Central memory CD8-positive, alpha-beta T cell (primary cell): ENCODE measurements at places on chromosomes 3 and 15.

DNA sequence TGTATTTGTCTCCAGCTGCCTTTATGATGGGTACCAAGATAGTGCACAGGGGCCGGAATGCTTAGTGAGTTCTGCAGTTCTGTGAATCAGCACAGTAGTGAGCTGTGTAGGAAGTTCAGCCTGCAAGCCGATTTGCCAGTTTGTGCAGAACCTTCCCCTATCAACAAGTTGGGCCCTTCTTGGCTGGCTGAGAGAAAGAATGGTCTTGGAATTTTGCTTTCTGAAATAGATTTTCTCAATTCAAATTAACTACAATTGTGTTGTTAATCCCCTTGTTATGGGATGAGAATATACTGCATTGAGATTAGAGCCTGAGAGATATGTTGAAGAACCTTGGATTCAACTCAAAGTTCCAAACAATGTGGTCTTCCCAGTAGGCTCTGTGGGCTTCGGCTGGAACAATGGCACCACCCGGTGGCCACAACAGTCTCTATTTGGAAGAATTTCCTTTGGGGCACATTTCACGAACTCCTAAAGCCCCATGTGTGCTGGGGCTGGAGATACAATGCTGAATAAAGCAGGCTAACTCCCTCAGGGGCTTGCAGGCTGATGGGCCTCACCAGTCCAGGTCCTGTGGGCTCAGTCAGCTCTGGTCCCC is 59.1 kb downstream of the TRIM42 start:
- H3K36me3 ChIP-seq = no peaks in the 10 kb centered on the region
- peaks cover 18% of the 10 kb centered on the region for H3K27me3 ChIP-seq
- DNase-seq = no peak
- H3K27ac ChIP-seq = no peak overlapping the region
- H3K4me1 ChIP-seq = no peaks in the 10 kb centered on the region

DNA sequence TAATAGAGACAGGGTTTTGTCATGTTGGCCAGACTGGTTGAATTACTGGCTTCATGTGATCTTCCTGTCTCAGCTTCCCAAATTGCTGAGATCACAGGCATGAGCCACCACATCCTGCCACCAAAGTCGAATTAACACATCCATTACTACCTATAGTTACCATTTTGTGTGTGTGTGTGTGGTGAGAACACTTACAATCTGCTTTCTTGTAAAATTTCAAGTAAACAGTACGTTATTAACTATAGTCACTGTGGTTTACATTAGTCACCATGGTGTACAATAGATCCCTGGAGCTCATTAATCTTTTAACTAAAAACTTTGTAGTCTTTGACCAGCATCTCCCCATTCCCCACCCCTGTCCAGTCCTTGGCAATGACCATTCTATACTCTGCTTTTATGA is 270.0 kb downstream of the NAALADL2 start:
- DNase-seq = no peak
- no peak overlapping the region for H3K4me3 ChIP-seq
- H3K4me1 ChIP-seq = no peaks in the 10 kb centered on the region
- no peaks in the 10 kb centered on the region for H3K36me3 ChIP-seq
- no peak overlapping the region for H3K27ac ChIP-seq

GRCh38 chr15:92454555-92455105 is 60.9 kb downstream of the ST8SIA2 start:
- H3K4me1 ChIP-seq = no peaks in the 10 kb centered on the region
- H3K4me3 ChIP-seq = no peak overlapping the region
- H3K27ac ChIP-seq = no peak overlapping the region

- no peaks in the 10 kb centered on the region for H3K36me3 ChIP-seq
- no peaks in the 10 kb centered on the region for H3K4me1 ChIP-seq
- DNase-seq = no peak
- H3K4me3 ChIP-seq = no peak overlapping the region
These were observed 15.8 kb upstream of the SST start for GRCh38 chr3:187685948-187686347.

DNA sequence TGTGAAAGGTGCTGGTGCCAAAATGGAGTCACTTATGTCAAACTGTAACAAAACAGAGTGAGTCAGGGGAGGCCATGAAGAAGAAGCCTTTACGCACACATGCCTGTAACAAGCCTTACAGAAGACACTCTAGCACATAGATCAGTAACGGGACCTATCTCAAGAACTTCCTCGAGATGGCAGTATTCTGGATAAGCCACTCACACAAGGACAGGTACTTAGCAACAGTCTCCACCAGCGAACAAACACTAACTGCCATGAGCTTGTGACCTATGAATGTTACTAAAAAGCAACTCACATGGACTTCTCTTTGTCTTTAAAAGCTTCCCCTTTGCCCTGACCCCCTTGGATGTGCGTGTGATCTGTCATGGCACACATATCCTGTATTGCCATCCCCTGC is 235.1 kb downstream of the CD47 start:
- H3K27ac ChIP-seq = no peak overlapping the region
- DNase-seq = no peak
- H3K4me3 ChIP-seq = no peak overlapping the region
- H3K4me1 ChIP-seq = no peaks in the 10 kb centered on the region
- peaks cover 15% of the 10 kb centered on the region for H3K27me3 ChIP-seq

DNA sequence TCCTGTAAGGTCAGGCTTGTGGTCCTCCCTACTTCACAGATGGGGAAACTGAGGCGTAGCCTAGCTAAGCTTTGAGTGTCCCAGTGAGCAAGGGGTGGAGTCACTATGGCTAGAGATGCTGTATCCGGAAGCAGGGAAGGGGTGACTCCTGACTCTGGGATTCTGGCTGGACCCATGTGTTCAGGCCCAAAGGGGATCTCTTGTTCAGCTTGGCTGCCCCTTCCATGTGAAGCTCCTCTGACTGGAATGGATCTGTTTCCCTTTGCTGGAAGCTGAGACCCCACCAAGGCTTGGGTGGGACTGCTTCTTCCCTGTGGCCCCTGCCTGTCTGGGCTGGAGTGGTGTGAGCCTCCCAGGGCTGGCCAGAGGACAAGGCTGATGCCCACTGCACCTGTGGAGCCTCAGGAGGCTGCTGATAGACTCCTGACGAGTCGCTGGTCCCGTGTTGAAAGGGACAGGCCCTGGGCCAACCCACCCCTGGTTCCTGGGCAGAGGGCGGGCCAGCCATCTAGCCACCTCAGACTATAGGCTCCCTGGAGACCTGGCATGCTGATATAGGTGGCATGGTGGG is 1.0 kb downstream of the MAPKAPK3 start:
- peak overlapping the region; percentile 92 for H3K4me3 ChIP-seq
- H3K27me3 ChIP-seq = no peaks in the 10 kb centered on the region
- H3K27ac ChIP-seq = peak overlapping the region; percentile 86

DNA sequence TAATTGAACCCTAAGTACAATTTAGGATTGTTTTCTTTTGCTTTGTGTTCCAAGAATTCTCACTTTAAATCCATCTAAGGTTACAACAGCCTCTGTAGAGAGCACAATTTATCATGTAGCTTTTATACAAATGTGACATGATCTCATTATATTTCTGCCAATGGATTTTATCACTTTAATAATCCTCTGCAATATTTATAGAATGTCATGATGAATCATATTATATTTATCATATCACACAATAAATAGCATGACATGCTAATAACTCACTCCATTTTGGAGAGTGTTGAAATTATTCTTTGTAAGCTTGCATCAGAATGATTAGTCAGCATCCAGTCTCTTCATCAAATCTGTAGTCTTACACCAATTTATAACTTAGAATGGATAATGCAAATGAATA is 280.6 kb upstream of the ZNF717 start:
- DNase-seq = no peak
- no peak overlapping the region for H3K4me3 ChIP-seq
- no peaks in the 10 kb centered on the region for H3K4me1 ChIP-seq
- no peaks in the 10 kb centered on the region for H3K27me3 ChIP-seq
- no peak overlapping the region for H3K27ac ChIP-seq

GRCh38 chr3:158330870-158331269 is 221.0 kb downstream of the RSRC1 start:
- H3K4me1 ChIP-seq = peaks cover 5% of the 10 kb centered on the region
- H3K4me3 ChIP-seq = no peak overlapping the region
- H3K27me3 ChIP-seq = no peaks in the 10 kb centered on the region
- DNase-seq = no peak

DNA sequence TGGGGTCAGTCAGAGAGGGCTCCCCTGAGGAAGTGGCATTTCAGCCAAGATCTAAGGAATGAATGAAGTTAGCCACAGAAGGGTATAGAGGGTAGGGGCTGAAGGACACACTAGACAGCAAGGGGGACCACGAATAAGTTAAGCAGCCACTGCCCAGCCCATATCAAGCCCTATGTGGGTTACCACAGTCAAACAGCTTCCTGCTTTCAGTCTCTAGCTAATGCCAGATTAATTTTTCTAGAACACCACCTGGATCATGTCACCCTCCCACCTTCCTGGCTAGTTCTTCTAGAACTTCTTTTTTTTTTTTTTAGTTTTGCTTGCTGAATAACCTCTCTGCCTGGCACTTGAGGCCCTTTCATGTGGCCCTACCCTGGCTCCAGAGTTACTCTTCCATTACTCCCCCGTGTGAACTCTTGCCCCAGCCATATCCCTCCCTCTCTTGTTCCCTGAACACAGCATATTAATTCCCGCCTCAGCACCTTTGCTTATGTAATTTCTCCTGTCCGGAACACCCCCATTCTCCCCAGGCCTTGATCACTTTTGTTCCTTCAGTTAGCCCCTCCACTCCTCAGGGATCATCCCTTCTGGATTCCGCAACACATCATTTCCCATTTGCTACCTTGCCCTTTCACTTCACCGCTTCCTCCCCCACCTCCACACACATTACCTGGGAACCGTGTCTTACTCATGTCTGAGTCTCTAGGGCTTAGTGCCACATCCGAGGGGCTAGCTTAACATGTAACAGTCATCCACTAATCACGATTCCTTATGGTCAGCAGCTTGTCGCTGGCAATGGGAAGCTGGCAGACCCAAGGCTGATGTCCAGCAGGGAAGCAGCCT is 20.6 kb upstream of the BNC1 start:
- H3K4me3 ChIP-seq = no peak overlapping the region
- peaks cover 1% of the 10 kb centered on the region for H3K36me3 ChIP-seq
- no peaks in the 10 kb centered on the region for H3K4me1 ChIP-seq
- H3K27ac ChIP-seq = no peak overlapping the region
- no peak for DNase-seq

GRCh38 chr15:43151688-43152087 is 18.3 kb downstream of the TMEM62 start:
- no peak overlapping the region for H3K27ac ChIP-seq
- peaks cover 15% of the 10 kb centered on the region for H3K4me1 ChIP-seq
- H3K36me3 ChIP-seq = peaks cover 28% of the 10 kb centered on the region
- no peak for DNase-seq
- no peak overlapping the region for H3K4me3 ChIP-seq

DNA sequence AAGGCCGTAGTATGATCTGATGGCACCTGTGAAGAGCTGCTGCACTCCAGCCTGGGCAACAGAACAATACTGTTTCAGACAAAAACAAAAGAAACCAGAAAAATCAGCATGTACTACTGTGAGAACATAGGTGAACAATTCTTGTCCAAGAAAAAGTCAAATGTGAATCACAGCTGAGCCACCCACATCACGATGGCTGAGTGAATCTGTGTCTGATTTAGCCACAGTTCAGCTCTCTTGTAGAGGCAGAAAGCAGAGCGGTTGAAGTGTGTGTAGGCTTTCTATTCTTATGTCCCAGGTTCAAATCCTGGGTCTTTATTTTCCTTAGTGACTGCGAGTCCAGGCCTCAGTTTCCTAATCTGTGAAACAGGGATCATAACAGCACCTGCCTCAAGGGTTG is 4.4 kb upstream of the FURIN start:
- H3K4me3 ChIP-seq = no peak overlapping the region
- H3K36me3 ChIP-seq = no peaks in the 10 kb centered on the region
- no peak overlapping the region for H3K27ac ChIP-seq
- H3K27me3 ChIP-seq = peaks cover 26% of the 10 kb centered on the region
- H3K4me1 ChIP-seq = peaks cover 8% of the 10 kb centered on the region

DNA sequence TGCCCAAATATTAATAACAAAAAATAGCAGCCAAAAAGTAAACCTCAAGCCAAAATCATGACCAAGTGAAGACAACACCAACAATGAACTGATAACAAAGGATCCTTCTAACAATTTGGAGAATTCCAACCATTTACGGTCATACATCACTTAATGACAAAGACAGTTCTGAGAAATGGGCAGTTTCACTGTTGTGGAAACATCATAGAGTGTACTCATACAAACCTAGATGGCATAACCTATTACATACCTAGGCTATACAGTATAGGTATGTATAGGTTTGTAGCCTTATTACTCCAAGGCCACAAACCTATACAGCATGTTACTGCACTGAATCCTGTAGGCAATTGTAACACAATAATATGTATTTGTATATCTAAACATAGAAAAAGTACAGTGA is 12.4 kb downstream of the ANO10 start:
- no peak for DNase-seq
- H3K27me3 ChIP-seq = no peaks in the 10 kb centered on the region
- H3K36me3 ChIP-seq = no peaks in the 10 kb centered on the region
- no peak overlapping the region for H3K4me3 ChIP-seq
- no peaks in the 10 kb centered on the region for H3K4me1 ChIP-seq

- H3K36me3 ChIP-seq = peaks cover 2% of the 10 kb centered on the region
- DNase-seq = no peak
- H3K4me1 ChIP-seq = no peaks in the 10 kb centered on the region
- no peak overlapping the region for H3K27ac ChIP-seq
- H3K27me3 ChIP-seq = peaks cover 33% of the 10 kb centered on the region
These were observed 57.8 kb upstream of the KY start for GRCh38 chr3:134708671-134709070.

DNA sequence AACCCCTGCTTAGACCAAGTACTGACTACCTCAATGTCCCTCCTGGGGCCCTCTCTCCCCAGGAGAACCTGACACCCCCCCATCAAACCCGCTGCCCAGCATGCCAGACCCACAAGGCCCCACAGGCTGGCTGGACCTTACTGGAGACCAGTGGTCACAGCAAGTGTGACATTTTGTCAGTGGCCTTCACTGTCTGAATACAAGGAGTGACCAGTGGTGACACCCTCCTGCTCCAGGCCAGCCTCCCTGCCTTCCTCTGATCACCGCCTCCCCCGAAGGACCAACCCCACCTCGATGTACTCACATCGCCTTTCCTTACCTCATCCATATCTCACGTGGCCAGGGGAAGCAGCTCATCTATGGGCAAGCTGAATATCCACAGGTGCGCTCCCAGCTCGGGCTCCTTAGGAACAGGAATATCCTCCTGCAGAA is 62.1 kb upstream of the HERC1 start:
- DNase-seq = no peak
- H3K4me3 ChIP-seq = peak overlapping the region; percentile 49
- H3K4me1 ChIP-seq = peaks cover 92% of the 10 kb centered on the region

GRCh38 chr3:189300345-189300744 is 128.6 kb downstream of the TPRG1 start:
- peaks cover 2% of the 10 kb centered on the region for H3K36me3 ChIP-seq
- peaks cover 22% of the 10 kb centered on the region for H3K4me1 ChIP-seq
- no peak overlapping the region for H3K27ac ChIP-seq
- DNase-seq = no peak

DNA sequence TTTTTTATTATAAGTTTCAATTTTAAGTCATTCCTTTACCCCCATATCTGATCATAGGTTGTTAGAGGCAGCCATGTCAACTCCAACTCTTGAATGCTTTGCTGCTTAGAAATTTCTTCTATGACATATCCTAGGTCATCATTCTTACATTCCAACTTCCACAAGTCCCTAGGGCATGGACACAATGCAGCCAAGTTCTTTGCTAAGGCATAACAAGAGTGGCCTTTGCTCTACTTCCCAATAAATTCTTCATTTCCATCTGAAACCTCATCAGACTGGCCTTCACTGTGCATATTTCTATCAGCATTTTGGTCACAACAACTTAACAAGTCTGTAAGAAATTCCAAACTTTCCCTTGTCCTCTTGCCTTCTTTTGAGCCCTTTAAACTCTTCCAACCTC is 28.5 kb downstream of the TRIM42 start:
- no peaks in the 10 kb centered on the region for H3K4me1 ChIP-seq
- peaks cover 9% of the 10 kb centered on the region for H3K27me3 ChIP-seq
- H3K36me3 ChIP-seq = no peaks in the 10 kb centered on the region
